CD8-positive, alpha-beta T cell (primary cell): ENCODE measurements at places on chromosomes 7 and 10. TPM values are rescaled to one million over a fixed set of nuclear protein-coding genes. Genes with fewer than 3 reads are reported as not detected.

PRKRIP1 gene
- 57.2 TPM for total RNA-seq

PON1 gene
- not detected for total RNA-seq

MKX gene
- not detected for total RNA-seq

FRMPD2 gene
- not detected for total RNA-seq

HOGA1 gene
- not detected for total RNA-seq

CYTH3 gene
- 12.1 TPM for total RNA-seq

CLRN3 gene
- total RNA-seq: not detected

PDE1C gene
- total RNA-seq: not detected

TMEM196 gene
- total RNA-seq: not detected

MORN4 gene
- not detected for total RNA-seq

MAGI2 gene
- not detected for total RNA-seq

AKR1D1 gene
- total RNA-seq: not detected

HABP2 gene
- total RNA-seq: not detected

HACD1 gene
- total RNA-seq: not detected

AS3MT gene
- 0.31 TPM for total RNA-seq

MACC1 gene
- 0.14 TPM for total RNA-seq

TRIM50 gene
- total RNA-seq: not detected

FAM180A gene
- not detected for total RNA-seq

TET1 gene
- total RNA-seq: 1.2 TPM

AGR3 gene
- total RNA-seq: not detected

SLC29A4 gene
- total RNA-seq: 0.16 TPM
